Aortic smooth muscle cell (primary cell): ENCODE measurements at places on chromosomes 7 and 10. TPM values are rescaled to one million over a fixed set of nuclear protein-coding genes. Genes with fewer than 3 reads are reported as not detected.

The CYP3A7 gene
- total RNA-seq = not detected in 2 replicates

The ATOH7 gene
- total RNA-seq = under 0.01 TPM in 1 of 2 replicates, not detected in the other

The ADAP1 gene
- total RNA-seq = 1.8 and 2.3 TPM in 2 replicates

The DGKI gene
- 3.9 and 5.3 TPM in 2 replicates for total RNA-seq

The GGCT gene
- total RNA-seq = 15.0 and 19.8 TPM in 2 replicates

The GSTK1 gene
- 83.1 and 87.4 TPM in 2 replicates for total RNA-seq

The EXOC6 gene
- 14.5 and 16.8 TPM in 2 replicates for total RNA-seq

The RABGEF1 gene
- total RNA-seq = 42.2 and 59.3 TPM in 2 replicates

The TFPI2 gene
- 136 and 338 TPM in 2 replicates for total RNA-seq

The ADAMTS14 gene
- total RNA-seq = 3.7 and 5.1 TPM in 2 replicates

The EIF4EBP2 gene
- 27.1 and 33.4 TPM in 2 replicates for total RNA-seq

The TMEM196 gene
- not detected in 2 replicates for total RNA-seq
